Gastrocnemius medialis (tissue), 4 donors: ENCODE measurements at places on chromosomes 3 and 15. TPM values are rescaled to one million over a fixed set of nuclear protein-coding genes. Genes with fewer than 3 reads are reported as not detected.

TGM4 gene
- total RNA-seq = not detected

SLC28A2 gene
- not detected for total RNA-seq

ZMYND10 gene
- total RNA-seq = 3.0 TPM

CCDC174 gene
- total RNA-seq = 14.4 TPM

SPINK8 gene
- not detected for total RNA-seq

GPR27 gene
- 0.69 TPM for total RNA-seq

ATP6V1A gene
- total RNA-seq = 16.7 TPM

AVEN gene
- total RNA-seq = 36.2 TPM

IQSEC1 gene
- total RNA-seq = 15.2 TPM

SMCO1 gene
- 0.46 TPM for total RNA-seq

CCDC54 gene
- total RNA-seq = not detected

- no peaks in the 10 kb centered on the region for H3K4me1 ChIP-seq
- H3K4me3 ChIP-seq = no peak overlapping the region
- no peak overlapping the region for H3K27ac ChIP-seq
- no peaks in the 10 kb centered on the region for H3K36me3 ChIP-seq
- no peaks in the 10 kb centered on the region for H3K27me3 ChIP-seq
- DNase-seq = no peak
Observed at GRCh38 chr3:79824166-79824565, 56.4 kb upstream of the ROBO1 start.

GRCh38 chr3:191269289-191270085, 59.7 kb upstream of the CCDC50 start:
- no peaks in the 10 kb centered on the region for H3K27me3 ChIP-seq
- no peaks in the 10 kb centered on the region for H3K4me1 ChIP-seq
- H3K4me3 ChIP-seq = no peak overlapping the region
- H3K27ac ChIP-seq = no peak overlapping the region

DNA sequence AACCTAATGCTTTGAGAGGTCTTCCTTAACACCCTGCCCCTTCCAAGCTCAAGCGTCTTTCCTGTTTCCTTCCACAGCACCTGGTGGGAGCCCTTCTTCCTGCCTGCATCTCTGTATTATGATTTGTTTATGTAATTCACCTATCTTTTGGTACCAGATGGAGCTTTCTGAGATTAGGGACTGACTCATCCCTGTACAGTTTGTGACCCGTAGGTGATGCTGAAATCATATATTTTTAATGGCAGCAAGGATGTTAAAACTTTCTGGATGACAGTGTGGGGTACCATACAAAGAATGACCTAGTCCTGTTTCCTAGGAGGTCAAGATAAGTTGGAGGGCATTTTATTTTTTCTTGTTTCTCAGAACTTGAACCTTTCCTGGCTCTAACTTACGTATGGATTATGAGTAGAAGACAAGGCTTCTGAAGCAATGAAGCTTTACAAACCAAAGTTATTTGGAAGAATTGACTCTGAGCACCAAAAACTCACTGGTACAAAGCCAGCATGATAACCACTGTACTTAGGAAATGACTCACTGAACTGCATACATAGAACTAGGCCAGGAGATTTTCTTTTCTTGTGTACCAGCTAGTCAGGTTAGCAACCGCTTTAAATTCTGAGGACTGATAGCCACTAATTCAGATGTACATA, 46.6 kb downstream of the HHLA2 start:
- H3K4me3 ChIP-seq = no peak overlapping the region
- no peaks in the 10 kb centered on the region for H3K4me1 ChIP-seq
- no peaks in the 10 kb centered on the region for H3K36me3 ChIP-seq
- DNase-seq = no peak
- no peaks in the 10 kb centered on the region for H3K27me3 ChIP-seq
- no peak overlapping the region for H3K27ac ChIP-seq

- no peaks in the 10 kb centered on the region for H3K4me1 ChIP-seq
- DNase-seq = no peak
- H3K36me3 ChIP-seq = no peaks in the 10 kb centered on the region
- H3K4me3 ChIP-seq = no peak overlapping the region
- H3K27me3 ChIP-seq = no peaks in the 10 kb centered on the region
Observed at GRCh38 chr15:55461447-55461846, 46.6 kb downstream of the DNAAF4 start.

DNA sequence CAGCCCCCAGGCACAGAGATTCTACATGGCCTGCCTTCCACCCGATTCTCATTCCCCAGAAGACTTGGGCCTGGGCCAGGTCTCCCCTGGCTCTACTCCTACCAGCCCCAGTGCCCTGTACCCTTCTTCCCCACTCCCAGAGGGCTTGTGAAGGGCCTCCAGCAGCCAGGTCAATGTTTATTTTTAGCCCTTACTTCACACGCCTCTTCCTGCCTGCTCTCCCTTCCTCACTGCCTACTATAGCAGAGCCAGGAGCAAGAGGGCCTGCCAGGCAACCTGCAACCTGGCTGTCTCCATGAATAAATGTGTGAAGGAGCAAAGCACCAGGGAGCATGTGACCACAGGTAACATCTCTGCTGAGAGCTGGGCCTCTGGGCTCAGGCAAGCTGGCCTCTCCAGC, 26.4 kb upstream of the APEH start:
- peak overlapping the region; percentile 34 for H3K27ac ChIP-seq
- peak; percentile 65 for DNase-seq
- no peaks in the 10 kb centered on the region for H3K36me3 ChIP-seq
- peaks cover 18% of the 10 kb centered on the region for H3K4me1 ChIP-seq
- H3K4me3 ChIP-seq = no peak overlapping the region

DNA sequence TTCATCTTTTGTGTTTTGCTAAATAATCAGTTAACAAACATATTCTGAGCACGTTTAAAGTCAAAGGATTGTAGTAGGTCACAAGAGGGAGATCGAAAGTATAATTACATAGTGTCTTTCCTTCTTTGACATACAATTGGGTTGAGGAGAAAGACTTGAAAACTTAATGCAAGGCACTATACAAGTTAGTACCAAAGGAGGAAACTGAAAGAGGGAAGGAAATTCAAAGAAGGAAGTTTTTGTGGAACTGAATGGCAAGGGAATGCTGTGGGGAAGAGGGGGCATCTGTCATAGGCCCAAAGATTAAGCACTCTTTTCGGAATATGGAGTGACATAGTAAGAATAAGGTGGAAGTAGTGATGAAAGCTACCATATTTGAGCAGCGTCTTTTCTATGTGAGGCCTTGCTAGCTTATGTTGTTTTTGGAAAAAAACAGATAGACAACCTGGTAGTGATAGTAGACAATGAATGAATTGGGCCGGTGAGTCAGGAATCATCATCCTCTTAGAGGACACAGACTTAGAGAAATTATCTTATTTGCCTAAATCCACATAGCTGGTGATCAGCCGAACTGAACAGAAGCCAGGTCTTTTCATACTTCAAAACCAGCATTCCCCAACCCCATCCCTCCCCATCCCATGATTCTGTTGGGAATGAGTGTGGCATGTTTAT, 10.2 kb downstream of the MBNL1 start:
- H3K4me1 ChIP-seq = peaks cover 98% of the 10 kb centered on the region
- peak overlapping the region; percentile 96 for H3K27ac ChIP-seq
- DNase-seq = no peak
- H3K36me3 ChIP-seq = no peaks in the 10 kb centered on the region
- peak overlapping the region; percentile 44 for H3K4me3 ChIP-seq
- H3K27me3 ChIP-seq = no peaks in the 10 kb centered on the region

DNA sequence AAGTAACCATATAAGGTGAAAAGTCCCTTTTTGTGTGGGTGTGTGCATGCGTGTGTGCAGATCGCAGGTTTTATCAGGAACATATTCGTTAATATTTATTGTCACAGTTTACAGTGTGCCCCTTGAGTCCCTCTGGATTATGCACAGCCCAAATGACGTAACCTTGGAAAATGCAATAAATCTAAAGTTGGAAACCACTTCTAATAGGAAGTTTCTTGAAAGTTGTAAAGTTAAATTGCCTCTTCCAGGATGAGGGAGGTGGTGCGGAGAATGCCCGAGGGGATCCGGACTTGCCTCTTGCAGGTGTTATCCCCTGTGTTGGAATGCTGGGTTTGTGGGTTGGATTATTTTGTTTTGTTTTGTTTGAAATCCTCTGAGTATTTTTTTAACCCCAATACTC, 143.3 kb downstream of the CMSS1 start:
- H3K27ac ChIP-seq = peak overlapping the region; percentile 77
- DNase-seq = no peak
- H3K27me3 ChIP-seq = no peaks in the 10 kb centered on the region
- no peak overlapping the region for H3K4me3 ChIP-seq

GRCh38 chr3:130093741-130094391, 12.2 kb downstream of the ALG1L2 start:
- no peaks in the 10 kb centered on the region for H3K4me1 ChIP-seq
- DNase-seq = no peak
- H3K36me3 ChIP-seq = no peaks in the 10 kb centered on the region
- H3K27ac ChIP-seq = no peak overlapping the region
- H3K4me3 ChIP-seq = no peak overlapping the region
- no peaks in the 10 kb centered on the region for H3K27me3 ChIP-seq

DNA sequence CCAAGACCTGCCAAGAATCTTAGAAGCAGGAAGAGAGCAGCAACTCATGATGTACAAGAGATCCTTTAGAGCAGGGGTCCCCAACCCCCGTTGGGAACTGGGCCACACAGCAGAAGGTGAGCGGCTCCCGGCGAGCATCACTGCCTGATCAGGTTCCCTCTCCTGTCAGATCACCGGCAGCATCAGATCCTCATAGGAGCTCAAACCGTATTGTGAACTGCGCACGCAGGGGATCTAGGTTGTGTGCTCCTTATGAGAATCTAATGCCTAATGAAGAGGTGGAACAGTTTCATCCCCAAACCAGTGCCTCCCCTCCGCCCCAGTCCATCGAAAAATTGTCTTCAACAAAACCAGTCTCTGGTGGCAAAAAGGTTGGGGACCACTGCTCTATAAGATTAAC, 13.8 kb downstream of the SLC41A3 start:
- no peaks in the 10 kb centered on the region for H3K4me1 ChIP-seq
- H3K27me3 ChIP-seq = no peaks in the 10 kb centered on the region
- no peak overlapping the region for H3K27ac ChIP-seq
- H3K4me3 ChIP-seq = no peak overlapping the region

GRCh38 chr3:28308196-28308595, 40.3 kb upstream of the ZCWPW2 start:
- no peak for DNase-seq

GRCh38 chr3:111915905-111916304, 56.8 kb downstream of the PHLDB2 start:
- H3K36me3 ChIP-seq = no peaks in the 10 kb centered on the region
- H3K4me1 ChIP-seq = peaks cover 6% of the 10 kb centered on the region
- H3K27me3 ChIP-seq = no peaks in the 10 kb centered on the region
- no peak overlapping the region for H3K4me3 ChIP-seq

GRCh38 chr3:150763841-150764483, 993 bp upstream of the SIAH2 start:
- H3K27ac ChIP-seq = peak overlapping the region; percentile 92
- H3K36me3 ChIP-seq = no peaks in the 10 kb centered on the region
- DNase-seq = peak; percentile 66
- no peaks in the 10 kb centered on the region for H3K27me3 ChIP-seq
- H3K4me1 ChIP-seq = peaks cover 28% of the 10 kb centered on the region

DNA sequence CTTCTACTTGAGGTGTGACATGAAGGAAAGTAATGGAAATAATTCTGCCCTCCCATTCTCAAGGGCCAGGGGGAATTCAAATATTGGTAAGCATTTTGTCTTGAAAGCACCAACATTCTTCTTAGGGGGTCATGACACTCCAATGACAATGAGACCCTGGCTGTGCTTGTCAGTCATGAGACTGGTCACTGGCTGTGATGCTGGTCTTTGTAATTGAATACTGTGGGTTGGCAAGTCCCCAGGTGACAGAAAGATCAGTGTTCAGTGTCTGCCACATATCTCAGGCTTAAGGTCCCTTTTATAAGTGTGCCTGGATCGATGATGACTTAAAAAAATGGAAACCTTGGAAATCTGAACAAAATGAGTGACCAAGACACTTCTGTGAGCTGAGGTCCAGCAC, 151.4 kb downstream of the SNRPN start:
- no peak for DNase-seq
- no peaks in the 10 kb centered on the region for H3K27me3 ChIP-seq
- H3K36me3 ChIP-seq = no peaks in the 10 kb centered on the region
- H3K4me3 ChIP-seq = no peak overlapping the region
